NCI-H526 (cell line): ENCODE measurements at places on chromosomes 16 and 17.

- DNase-seq: no peak
Observed at GRCh38 chr17:41533613-41534012, 5.5 kb upstream of the KRT19 start.

- DNase-seq: no peak
Observed at GRCh38 chr17:68437979-68438822, 19.1 kb downstream of the WIPI1 start.

DNA sequence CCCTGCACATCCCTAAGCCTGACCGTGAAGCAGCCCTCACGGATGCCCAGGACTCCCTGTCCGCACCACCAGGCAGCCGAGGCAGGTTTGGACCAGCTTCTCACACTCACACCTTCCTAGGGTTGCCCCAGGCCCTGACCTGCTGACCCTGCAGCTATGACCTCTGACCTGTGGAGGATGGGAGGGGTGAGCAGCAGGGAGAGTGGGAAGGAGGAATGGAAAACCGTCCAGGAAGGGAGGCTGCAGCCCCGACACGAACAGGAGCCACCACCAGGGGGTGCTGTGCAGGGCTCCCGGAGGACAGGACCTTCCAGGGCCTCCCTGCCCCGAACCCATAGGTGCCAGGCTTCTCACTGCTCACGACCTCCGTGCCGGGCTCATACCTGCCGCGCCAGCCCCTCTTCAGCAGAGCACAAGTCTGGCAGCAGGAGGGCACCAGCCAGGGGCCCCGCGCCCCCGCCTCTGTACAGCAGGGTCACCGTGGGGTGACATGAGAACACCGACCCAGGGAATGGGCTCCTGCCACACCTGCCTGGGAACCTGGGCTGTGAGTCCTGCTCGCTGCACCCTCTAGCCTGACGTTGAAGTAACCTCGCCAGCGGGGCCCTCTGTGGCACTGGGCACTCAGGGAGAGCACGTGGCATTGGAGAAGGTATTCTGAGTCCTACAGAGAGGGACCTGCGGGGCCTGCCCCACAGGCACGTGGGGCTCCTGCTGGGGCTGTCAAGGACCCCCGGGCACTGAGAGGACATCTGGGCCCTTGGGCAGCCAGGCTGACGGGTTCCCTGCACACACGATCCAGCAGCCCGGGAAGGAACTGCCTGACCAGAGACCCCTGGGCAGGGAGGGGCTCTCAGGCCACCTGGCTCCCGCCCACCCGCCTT, 37.6 kb downstream of the CTU2 start:
- DNase-seq: peak; percentile 74

DNA sequence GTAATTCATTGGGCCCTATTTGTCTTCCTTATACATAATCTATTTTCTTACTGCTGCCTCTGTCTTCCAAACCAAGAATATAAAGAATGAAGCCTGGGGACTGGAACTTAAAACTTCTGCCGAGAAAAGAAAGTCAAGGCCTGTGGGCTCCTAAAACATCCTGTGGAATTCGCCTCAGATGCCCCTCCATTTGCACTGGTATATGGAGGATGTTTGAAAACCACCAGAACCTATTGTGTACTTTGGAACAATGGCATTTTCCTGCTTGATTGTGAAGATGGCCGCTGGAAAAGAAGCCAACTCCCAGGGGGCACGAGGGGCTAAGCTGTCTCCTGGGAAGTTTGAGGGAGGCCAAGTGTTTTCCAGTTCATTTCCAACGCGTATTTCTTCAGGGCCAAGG, 122.4 kb downstream of the WWOX start:
- no peak for DNase-seq

- no peak for DNase-seq
Observed at GRCh38 chr17:7750321-7750821, 32.8 kb downstream of the DNAH2 start.

- no peak for DNase-seq
Observed at GRCh38 chr17:6035801-6036394, 34.3 kb upstream of the WSCD1 start.

DNA sequence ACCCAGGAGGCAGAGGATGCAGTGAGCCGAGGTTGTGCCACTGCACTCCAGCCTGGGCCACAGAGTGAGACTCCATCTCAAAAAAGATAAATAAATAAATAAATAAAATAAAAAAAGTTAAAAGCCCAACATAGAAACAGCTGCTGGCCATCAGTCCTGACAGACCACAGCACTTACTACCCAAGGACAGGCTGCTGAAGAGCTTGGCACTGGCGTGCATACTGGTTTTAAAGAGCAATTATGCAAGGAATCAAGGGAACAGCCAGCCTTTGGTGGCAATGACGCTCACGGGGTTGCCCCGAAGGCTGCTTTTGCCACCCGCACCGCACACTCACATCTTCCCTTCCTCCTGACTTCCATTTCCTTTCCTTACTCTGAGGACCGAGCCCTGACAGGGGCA, 4.2 kb downstream of the PLD6 start:
- DNase-seq: no peak

DNA sequence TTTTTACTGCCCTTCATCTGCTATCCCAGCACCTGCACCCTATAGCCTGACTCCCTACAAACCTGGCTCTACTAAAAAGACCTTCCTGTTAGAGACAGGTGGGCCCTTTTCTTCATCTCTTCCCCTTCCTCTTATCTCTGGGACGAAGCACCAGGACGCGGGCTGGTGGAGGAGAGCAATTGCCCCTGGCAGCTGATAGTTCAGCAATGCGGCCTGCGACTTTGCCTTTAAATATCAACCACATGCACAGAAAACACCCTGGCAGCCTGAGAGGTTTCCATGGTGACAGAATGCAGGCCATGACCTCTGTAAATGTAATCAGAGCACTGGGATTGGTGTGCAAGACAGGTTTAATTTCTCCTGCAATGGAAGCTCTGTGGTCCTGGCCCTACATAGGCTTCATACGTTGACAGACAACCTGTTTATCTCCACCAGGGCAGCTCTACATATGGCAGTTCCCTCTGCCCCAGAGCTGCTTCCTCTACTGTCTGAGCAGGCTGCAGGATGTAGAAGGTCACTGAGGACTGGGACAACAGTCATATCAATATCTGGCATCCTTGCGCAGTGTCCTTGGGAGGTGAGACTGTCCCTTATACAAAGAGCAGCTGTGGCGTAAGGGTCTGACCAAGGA, 10.0 kb upstream of the SKAP1 start:
- DNase-seq: no peak

DNA sequence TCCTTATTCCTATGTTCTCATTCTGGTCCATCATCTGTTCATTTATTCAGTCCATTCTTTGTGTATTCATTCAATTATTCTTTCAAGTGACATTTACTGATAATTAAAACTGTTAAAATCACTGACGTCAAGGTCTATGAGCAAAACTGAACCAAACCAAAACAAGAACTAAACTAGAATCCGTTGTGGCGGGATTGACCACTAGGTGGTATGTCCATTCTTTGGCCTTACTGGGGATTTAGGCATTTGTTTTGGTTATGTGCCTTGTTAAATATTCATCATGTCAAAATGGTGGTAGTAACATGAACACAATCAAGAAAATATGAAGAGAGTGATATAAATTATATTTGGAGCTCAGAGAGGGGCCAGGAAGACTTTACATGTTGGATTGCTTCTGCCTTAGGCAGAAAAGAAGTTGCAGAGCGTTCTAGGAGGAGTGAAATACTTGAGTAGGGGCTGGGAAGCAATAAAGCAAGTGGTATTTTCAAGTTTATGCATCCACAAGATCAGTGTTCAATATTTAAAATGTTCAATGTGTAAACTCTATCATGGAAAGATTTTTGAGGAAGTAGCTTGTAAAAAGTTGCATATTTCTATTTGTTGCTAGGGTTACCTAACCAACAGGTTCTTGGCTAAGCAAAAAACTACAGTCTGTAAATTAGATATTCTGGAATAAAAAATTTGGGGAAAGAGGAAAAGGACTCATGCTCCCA, 129.0 kb downstream of the CDH13 start:
- DNase-seq: no peak

DNA sequence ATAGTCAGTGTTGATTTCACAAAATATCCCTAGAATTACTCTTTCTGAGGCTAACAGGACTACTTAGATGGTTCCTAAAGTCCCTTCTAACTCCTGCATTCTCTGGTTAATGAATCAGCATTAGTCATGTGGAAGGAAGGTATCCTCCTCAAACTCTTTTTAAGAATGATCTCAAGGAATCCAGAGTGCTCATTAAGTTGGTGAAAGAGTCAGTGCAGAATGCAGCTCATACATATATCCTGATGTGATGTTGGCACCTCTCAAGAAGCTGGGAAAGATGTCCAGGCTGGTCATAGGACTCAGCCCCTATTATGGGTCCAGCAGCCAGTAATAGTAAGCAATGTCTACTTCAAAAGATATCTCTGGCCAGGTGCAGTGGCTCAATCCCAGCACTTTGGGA, 65.5 kb downstream of the PIGL start:
- DNase-seq: no peak

GRCh38 chr16:75471723-75472633, 7.5 kb upstream of the TMEM170A start:
- no peak for DNase-seq

GRCh38 chr17:61476476-61477203, 24.4 kb downstream of the TBX4 start:
- DNase-seq: no peak

DNA sequence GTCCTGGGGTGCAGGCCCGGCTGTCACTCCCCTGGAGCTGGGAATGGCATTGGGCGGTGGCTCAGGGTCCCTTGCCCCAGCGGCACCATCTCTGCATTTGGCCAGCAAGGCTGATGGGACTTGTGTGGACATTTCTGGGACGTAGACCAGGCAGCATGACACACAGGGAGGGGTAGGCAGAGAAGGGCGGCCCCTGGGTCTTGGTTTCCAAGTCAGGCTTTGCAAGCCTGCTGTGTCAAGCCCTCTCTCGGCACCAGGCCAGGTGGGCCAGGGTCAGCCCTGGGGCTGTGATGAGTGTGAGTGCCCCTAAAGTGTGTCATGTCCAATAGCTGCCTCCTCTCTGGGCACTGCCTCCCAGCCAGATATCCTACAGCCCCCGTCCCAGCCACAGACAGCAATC, 335.2 kb downstream of the SEC14L1 start:
- no peak for DNase-seq
